Left lobe of liver (tissue), 2 donors: ENCODE measurements at places on chromosomes 3 and 15.

DNA sequence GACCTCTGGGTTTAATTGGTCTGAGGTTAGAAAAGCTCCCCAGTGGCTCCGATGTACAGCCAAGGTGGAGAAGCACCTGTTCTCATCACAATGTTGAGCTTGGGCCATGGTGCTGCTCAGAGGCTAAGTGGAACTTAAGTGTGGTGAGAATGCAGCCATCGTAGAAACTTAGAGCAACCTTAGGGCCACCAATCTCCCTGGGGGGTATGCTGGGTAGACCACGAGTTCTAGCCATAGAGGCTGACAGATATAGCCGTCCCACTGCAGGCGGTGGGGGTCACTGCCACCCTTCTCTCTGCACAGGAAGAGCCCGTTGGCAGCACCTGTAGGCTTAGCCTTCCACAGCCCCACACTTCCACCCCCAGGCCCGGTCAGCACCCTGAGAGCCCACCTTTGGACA lies 38.0 kb downstream of the MGLL start:
- no peak for DNase-seq

GRCh38 chr3:107065094-107065861 lies 312.0 kb upstream of the CCDC54 start:
- no peak for DNase-seq

GRCh38 chr3:138089091-138089490 lies 26.3 kb downstream of the DZIP1L start:
- no peak for DNase-seq

GRCh38 chr3:117756563-117756962 lies 1047.0 kb downstream of the TUSC7 start:
- DNase-seq: no peak

DNA sequence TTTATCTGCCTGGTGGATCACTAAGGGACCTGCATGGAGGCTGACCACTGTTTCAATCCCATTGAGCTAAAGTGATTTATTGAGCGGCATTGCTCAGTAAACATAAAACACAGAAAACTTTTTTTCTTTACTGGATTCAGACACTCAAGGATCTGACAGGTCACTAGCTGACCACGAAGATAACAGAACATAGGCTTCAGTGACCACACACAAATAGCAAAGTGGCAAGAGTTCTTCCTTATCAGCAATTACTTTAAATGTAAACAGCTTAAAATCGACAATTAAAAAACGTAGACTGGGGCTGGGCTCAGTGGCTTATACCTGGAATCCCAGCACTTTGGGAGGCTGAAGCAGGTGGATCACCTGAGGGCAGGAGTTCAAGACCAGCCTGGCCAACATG lies 48.7 kb downstream of the STAG1 start:
- no peak for DNase-seq

GRCh38 chr15:95843241-95843910 lies 487.1 kb upstream of the NR2F2 start:
- no peak for DNase-seq

GRCh38 chr3:60294181-60294580 lies 957.1 kb downstream of the FHIT start:
- no peak for DNase-seq

GRCh38 chr3:30288830-30289229 lies 317.6 kb upstream of the TGFBR2 start:
- DNase-seq: no peak

DNA sequence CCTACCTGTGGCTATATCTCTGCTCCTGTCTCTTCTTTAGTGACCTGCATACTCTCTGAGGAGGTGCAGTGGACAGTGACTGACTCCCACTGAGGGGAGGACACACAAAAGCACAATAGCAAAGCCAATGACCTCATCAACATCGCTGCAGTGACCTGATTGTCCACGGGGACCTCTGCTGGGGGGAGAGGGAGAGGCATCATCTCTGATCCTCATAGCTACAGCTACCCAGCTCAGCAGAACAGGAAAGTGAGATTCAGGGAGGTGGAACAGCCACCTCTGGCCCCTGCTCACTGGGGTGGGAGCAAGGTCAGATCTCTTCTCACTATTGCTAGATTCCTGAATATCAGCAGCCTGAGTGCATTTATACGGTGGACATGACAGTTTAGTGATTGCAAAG lies 179.2 kb downstream of the ATP10A start:
- no peak for DNase-seq

- no peak for DNase-seq
Observed at GRCh38 chr15:90287101-90287500, 21.6 kb downstream of the NGRN start.

GRCh38 chr15:49101536-49101935 lies 53.9 kb downstream of the COPS2 start:
- DNase-seq: no peak

- no peak for DNase-seq
Observed at GRCh38 chr3:60142009-60142408, 1092.2 kb upstream of the CFAP20DC start.

DNA sequence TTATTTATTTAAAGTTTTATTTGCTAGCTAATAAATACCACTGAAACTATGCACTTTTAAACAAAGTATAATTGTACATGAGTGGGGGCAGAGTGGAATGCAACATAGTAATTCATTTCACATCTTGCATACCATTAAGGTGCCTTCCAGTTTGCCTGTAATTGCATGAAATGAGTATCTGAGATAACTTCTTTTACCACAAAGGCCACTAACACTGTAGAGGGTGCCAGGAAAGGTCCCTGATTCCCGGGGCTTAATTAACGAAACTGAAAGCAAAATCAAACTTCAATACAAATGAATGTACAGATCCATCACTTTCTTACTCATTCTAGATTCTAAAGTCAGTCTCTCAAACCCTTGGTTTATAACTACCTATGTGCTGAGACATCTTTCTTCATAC lies 2.1 kb downstream of the CD47 start:
- no peak for DNase-seq

DNA sequence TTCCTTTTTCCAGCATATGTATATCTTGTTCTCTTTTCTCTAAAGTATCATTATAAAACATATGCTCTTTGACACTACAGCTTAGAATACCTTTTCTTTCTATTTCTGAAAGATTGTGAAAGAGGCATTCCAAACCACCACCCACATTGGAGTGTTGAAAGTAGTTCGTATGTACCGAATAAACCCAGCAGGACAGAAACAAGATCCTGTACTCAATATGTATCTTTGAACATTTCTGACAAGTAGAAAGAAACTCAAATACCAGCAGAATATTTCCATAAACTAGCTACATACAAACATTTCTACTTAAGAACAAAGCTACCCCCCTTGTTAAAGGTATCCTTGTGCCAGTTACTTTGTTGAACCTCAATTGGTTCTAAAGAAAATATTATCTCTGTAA lies 415.3 kb upstream of the ALCAM start:
- DNase-seq: no peak

- no peak for DNase-seq
Observed at GRCh38 chr3:19543212-19543841, 390.7 kb downstream of the EFHB start.

- DNase-seq: no peak
Observed at GRCh38 chr3:162742159-162742717, 1245.6 kb downstream of the OTOL1 start.

- no peak for DNase-seq
Observed at GRCh38 chr15:46543626-46544025, 908.8 kb downstream of the SQOR start.

DNA sequence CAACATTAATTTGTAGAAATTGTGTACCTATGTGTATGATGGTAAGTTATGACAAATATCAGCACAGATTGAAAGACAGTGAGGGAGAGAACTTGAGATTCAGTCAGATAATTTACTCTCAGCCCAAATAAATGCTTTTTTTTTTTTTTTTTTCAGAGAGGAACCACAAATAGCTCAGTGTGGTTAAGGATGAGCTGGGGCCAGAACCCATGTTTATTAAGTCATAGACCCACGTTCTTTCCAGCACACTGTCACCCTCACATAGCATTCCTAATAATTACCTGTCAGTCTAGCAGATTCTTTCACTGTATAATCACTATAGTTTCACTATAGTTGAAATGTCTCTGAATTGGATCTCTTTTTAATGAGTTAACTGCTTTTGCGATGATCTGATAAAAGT lies 246.1 kb downstream of the ZIC1 start:
- no peak for DNase-seq

- DNase-seq: no peak
Observed at GRCh38 chr3:107412376-107412775, 35.1 kb downstream of the CCDC54 start.

- DNase-seq: no peak
Observed at GRCh38 chr15:88630141-88630721, 8.6 kb upstream of the ISG20 start.

DNA sequence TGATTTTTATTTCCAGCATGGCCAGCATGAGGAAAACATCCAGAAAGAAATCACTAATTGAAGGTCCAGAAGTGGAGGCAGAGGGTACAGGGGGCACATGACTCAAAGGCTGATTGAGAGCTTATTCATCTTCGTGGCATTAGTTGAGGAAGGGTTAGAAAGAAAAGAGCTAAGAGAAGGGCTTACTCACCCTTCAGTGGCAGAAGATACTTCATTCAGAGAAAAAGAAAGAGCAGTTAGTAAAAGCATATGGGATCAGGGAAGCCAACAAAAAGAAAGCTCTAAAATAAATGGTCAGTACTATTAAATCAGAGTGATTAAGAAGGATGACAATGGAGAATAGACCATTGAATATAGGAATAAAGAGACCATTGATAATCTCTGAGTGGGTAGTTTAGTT lies 25.2 kb downstream of the GAP43 start:
- DNase-seq: no peak

DNA sequence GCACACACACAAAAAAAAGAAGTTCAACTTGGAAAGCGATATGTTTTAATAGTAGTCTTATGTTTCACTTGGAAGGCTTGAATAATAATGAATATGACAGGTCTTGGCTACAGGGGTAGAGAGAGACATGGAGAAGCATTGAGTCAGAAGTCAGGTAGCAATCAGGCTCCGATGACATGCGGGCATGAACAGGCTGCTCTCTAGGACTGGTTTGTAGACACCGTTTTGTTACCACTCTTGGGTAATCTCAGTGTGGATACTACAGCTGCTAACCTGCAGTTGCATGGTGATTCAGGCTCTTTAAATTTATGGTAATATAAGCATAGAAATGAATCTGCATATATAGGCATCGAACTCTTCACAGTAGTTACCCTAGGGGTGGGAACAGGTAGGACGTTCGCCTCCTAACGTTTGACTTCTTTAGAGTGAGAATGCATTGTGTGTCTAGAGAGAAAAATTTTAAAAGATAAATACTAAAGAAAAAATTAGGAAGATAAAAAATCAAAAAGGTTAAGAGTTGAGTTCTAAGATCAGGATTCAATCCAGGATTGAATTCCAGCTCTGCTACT lies 241.6 kb upstream of the KBTBD8 start:
- no peak for DNase-seq

DNA sequence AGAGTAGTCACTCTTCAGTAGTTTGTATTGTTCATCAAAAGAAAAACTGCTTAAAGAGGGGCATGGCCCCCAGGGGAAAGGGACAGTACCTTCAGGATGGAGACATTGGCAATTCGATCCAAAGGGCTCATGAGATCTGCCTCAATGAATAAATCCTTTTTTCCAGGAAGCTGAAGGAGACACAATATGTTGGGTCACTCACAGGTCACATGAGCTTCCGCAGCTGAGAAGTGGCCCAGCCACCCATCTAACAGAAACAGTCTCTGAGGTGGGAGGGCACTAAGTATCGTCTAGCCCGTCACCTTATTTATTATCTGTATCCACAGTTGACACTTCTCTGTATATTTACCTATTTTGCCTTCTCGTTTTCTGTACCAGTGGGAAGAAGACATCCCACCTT lies 4.7 kb downstream of the VPS33B start:
- DNase-seq: no peak

DNA sequence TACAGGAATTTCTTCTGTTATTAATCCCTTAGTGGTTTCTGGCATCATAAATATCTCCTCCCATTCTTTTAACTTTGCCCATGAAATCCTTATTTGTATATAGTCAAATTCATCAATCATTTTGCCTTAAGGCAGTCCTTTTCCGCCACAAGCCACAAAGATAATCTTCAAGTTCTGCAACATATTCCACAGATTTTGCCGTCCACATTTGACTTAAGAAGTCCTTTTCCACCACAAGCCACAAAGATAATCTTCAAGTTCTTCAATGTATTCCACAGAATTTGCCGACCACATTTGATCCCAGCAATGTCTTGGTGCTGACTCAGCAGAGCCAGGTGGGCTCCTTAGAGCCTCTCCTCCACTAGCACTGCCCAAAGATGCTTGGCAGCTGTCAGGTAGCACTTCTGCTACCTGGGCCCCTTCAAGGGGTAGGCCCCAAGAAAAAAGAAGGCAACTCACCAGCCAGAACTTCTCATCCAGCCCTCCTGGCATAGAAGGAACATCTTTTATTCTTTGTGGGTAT lies 35.0 kb downstream of the SEC22C start:
- no peak for DNase-seq
